Temporal lobe (tissue), 4 donors: ENCODE measurements at places on chromosomes 5 and 9. TPM values are rescaled to one million over a fixed set of nuclear protein-coding genes. Genes with fewer than 3 reads are reported as not detected.

Gene LRRC14B
- total RNA-seq: 0.25 TPM

Gene GZMA
- not detected for total RNA-seq

Gene PCDHGA6
- total RNA-seq: 9.6 TPM

Gene INSL6
- not detected for total RNA-seq

Gene PDE4D
- total RNA-seq: 143 TPM

Gene IFNK
- not detected for total RNA-seq

Gene TLR4
- 3.9 TPM for total RNA-seq

Gene WNK2
- total RNA-seq: 30.7 TPM

Gene CCDC183
- 2.2 TPM for total RNA-seq

Gene PALM2AKAP2
- 2.5 TPM for total RNA-seq

Gene GRIN1
- 41.8 TPM for total RNA-seq

Gene CAMK4
- 78.2 TPM for total RNA-seq

Gene HMCN2
- under 0.01 TPM for total RNA-seq
